ENCODE measurements at places on chromosomes 6 and 20.

GRCh38 chr20:57312138-57312537 is 17.5 kb upstream of the SPO11 start:
- DNase-seq = peak; percentile 68

GRCh38 chr20:48236000-48236970 is 451.0 kb upstream of the SULF2 start:
- no peak for DNase-seq

DNA sequence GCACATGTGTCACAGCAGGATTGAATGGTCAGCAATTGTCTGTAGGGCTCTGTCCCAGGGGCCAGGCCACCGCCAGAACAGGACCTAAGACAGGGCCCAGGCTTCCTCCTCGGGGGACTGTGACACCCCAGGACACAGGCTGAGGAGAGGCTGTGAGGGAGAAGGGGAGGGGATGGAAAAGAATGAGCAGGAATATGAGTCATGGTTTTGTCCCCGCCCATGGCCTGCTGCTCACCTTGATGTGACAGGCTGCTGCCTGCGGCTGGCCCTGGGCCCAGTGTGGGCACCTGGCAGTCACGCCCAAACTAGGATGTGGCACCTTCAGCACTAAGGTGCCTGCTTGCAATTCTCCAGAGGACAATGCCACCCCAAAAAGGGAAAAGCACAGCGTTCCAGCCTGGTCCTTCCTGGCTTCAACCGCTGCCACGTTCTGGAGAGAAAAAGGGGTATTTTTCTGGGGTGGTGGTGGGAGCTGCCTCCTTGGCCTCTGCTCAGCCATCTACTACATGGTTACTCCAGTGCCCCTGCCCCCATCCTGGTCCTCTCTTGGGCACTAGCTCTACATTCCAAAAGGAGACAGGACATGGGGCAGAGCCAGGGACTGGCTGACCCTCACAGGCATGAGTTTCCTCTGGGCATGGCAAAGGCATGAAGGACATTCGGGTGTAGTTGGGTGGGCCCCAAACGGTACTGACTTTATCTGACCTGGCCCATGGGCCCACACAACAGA is 93.4 kb downstream of the SLC22A23 start:
- no peak for DNase-seq

DNA sequence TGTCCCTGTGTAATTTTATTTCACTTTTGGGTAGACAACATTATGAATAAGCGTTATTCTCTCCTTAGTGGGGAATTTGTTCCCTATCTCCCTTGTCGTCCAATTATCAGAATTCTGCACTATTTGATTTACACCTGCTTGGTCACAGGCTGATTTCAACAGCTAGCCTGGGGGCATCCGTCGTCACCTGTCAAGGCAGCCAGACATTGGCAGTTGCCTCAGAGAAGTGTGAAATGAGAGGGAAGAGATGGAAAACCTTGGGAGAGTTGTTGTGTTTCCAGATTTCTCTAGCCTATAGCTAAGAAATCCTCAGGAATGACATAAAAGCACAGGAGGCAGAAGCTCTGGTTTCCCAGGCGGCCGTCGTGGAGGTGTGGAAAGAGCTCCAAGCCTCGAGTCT is 891 bp upstream of the GHRH start:
- DNase-seq = no peak

- DNase-seq = no peak
These were observed 33.2 kb upstream of the HDGFL1 start for GRCh38 chr6:22536122-22536521.

All from osteocyte (in vitro differentiated cells).